ENCODE measurements at places on chromosomes 2 and 18. TPM values are rescaled to one million over a fixed set of nuclear protein-coding genes. Genes with fewer than 3 reads are reported as not detected.
A peak's percentile ranks its signal among the peaks of the same experiment; 100 is the strongest.

The SLC66A2 gene
- 45.2 TPM for total RNA-seq

GRCh38 chr2:194705398-194705797 lies 951.6 kb upstream of the SLC39A10 start:
- no peak for DNase-seq

DNA sequence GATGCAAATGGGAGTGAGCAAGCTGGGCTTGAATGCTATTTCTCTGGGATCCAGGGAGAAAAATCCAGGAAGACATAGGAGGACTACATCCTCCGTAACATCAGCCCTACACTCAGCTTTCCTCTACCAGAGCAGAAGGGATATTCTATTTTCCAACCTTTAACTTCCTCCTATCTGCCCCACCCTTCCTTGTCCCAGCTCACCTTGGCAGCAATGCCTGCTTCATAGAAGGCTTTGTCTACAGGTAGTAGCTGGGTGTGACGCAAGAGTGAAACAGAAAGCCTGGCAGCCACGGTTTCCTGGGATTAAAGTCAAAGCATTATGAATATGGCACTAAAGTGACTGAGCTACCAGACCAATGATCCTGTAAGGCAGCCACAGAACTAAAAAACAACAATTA lies 3.9 kb downstream of the KRTCAP3 start:
- peak; percentile 71 for DNase-seq

The GLB1L gene
- 11.8 TPM for total RNA-seq

GRCh38 chr2:40914666-40915065 lies 462.8 kb upstream of the SLC8A1 start:
- DNase-seq = no peak

- no peak for DNase-seq
Observed at GRCh38 chr2:113857464-113857863, 32.4 kb upstream of the ACTR3 start.

DNA sequence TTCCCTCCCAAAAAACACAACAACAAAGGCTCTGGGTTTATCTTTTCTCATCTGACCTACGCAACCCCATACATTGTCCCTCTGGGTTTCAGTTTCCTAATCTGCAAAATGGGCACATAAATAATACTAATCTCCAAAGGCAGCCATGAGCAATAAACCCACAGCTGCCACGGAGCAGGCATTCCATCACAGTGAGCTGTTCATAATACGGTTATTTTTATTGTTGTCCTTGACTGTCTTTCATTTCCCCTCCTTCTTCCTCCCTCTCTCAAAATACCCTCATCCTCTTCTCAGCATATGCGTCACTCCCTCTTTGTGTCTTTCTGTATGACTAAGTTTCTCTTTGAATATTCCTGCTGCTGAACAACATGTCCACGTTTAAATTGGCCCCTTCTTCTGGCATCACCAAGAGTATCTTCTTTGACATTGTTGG lies 129.8 kb upstream of the CAB39 start:
- DNase-seq = no peak

DNA sequence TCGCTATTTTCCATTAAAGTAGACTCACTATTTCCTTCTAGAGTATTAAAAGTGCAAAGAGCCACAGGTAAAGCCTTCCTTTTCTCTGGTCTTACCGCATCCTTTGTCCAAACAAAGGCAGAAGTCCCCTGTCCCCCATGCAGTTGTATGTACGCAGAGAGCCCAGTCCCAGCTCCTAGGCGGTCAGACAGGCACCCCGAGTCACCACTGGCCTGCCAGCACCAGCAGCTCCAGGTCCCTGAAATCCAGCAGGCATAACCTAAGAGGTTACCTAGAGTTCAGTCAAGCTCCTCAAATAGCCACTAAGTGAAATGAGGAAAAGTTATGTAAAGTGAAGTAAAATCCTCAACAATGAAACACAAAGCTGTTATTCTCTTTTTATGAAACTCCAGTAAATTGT lies 60.4 kb upstream of the TWIST2 start:
- DNase-seq = no peak

- DNase-seq = no peak
Observed at GRCh38 chr2:53173091-53173490, 594.5 kb upstream of the CHAC2 start.

The EML6 gene
- total RNA-seq = 1.9 TPM

All from breast epithelium (tissue), 4 donors.